ENCODE measurements at places on chromosomes 5 and 9.

GRCh38 chr5:32601623-32602295 lies 16.4 kb downstream of the SUB1 start:
- no peak for DNase-seq
- H3K27ac ChIP-seq, result no peak overlapping the region
- H3K27me3 ChIP-seq, result no peaks in the 10 kb centered on the region

DNA sequence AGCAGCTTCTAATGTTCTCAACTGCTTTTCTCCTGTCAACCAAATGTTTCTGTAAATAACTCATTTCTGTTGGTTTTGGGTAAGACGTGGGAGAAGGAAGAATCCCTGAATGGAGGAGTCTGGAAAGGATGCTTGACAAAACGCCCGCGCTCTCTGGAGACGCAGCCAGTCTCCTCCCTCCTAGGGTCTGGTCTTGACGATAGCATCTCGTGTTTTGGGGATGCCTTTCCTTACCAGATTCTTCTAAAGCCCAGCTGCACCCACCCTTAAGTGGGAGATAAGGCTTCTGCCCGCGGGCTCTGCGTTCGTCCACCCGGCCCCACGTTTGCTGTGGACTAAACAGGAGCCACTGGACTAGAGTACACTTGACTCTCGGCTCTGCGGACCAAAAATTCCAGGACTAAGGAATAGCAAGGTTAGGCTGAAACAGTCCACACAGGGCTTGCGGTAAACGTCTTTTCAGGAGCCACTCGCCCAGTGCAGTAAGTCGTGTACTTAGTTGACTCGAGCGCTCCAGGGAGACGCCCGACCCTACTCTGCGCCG lies 491 bp upstream of the CTSL start:
- no peak overlapping the region for H3K4me3 ChIP-seq
- H3K27ac ChIP-seq, result no peak overlapping the region
- H3K36me3 ChIP-seq, result no peaks in the 10 kb centered on the region

- H3K27me3 ChIP-seq, result peaks cover 21% of the 10 kb centered on the region
- H3K36me3 ChIP-seq, result no peaks in the 10 kb centered on the region
- H3K4me1 ChIP-seq, result peaks cover 13% of the 10 kb centered on the region
- no peak overlapping the region for H3K27ac ChIP-seq
- peak; percentile 39 for DNase-seq
Observed at GRCh38 chr9:133428617-133429101, 6.5 kb downstream of the ADAMTS13 start.

GRCh38 chr9:124272118-124272517 lies 14.4 kb downstream of the NEK6 start:
- H3K4me1 ChIP-seq, result peaks cover 70% of the 10 kb centered on the region
- no peak for DNase-seq
- no peak overlapping the region for H3K27ac ChIP-seq
- H3K27me3 ChIP-seq, result no peaks in the 10 kb centered on the region

DNA sequence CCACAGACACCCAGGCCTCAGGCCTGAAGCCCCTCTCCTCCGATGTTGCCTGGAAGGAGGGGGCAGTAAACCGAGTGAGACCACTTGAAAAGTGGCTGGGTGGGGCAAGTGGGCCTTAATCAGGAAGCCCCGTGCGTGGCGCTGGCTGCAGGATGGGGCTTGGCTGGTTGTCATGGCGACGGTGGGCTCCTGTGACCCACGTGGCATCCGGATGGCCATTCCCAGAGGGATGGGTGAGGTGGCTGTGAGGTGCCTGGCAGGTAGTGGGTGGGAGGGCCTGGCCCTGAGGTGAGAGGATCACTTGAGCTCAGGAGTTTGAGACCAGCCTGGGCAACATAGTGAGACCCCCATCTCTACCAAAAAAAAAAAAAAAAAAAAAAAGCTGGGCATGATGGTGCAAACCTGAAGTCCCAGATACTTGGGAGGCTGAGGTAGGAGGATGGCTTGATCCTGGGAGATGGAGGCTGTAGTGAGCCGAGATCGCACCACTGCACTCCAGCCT lies 5.2 kb downstream of the GPSM1 start:
- H3K27ac ChIP-seq, result no peak overlapping the region
- H3K36me3 ChIP-seq, result no peaks in the 10 kb centered on the region
- H3K4me3 ChIP-seq, result no peak overlapping the region

DNA sequence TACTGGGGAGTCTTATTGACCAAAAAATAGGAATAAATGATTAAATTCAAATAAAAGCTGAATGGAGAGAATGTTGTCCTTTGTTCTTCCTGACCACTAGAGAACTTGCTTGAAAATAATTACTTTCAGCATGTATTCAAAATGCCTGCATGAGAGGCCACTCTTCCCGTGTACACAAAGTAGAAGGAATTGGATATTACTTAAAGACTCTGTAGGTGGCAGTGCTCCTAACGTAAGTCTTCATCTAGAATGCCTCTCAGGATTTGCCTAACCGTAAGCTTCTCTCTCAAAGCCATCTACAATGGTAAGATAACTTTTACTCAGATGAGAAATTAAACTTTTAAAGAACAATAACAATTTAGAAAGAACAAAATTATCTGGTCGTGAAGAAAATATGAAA lies 620.0 kb upstream of the CCNG1 start:
- H3K27ac ChIP-seq, result no peak overlapping the region
- H3K4me3 ChIP-seq, result no peak overlapping the region
- H3K27me3 ChIP-seq, result no peaks in the 10 kb centered on the region
- DNase-seq, result no peak

DNA sequence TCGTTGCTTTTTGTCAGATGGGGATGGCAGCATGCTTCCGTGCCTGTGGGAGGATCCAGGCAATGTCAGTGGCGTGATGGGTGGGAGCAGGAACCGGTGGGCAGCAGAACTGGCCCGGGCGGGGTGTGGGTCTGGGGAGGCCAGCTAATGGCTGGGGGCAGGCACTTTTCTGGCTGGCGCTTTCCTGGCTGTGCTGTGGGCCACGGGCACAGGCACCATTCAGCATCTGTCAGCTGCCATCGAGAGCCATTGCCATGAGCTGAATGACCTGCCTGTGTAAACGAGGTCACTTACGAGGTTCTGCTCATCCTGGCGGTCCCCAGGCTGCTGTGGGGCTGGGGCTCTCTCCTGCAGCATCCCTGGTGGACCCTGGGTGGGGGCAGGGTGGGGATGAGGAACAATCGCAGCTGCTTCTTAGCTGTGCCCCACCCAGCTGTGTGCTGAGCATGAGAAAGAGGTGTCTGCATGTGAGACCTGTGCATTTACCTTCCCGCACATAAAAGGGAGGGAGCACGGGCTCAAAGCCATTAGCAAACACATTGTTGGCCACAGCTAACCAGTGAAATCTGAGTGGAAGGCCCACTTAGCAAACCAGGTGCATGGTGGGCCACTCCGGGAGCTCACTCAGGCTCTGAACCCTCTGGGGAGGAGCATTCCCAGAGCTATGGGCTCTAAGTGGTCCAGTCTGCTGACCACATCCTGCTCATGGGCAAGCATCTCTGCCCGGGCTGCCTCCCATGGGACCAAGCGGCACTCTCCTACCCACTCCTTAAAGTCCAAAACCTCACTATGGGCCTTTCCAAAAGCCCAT lies 41.3 kb upstream of the OLFM1 start:
- H3K4me3 ChIP-seq, result no peak overlapping the region
- H3K27ac ChIP-seq, result no peak overlapping the region
- DNase-seq, result no peak
- no peaks in the 10 kb centered on the region for H3K4me1 ChIP-seq
- no peaks in the 10 kb centered on the region for H3K36me3 ChIP-seq

GRCh38 chr5:117837786-117838185 lies 1150.6 kb downstream of the DTWD2 start:
- no peaks in the 10 kb centered on the region for H3K36me3 ChIP-seq
- no peaks in the 10 kb centered on the region for H3K27me3 ChIP-seq
- no peak for DNase-seq

DNA sequence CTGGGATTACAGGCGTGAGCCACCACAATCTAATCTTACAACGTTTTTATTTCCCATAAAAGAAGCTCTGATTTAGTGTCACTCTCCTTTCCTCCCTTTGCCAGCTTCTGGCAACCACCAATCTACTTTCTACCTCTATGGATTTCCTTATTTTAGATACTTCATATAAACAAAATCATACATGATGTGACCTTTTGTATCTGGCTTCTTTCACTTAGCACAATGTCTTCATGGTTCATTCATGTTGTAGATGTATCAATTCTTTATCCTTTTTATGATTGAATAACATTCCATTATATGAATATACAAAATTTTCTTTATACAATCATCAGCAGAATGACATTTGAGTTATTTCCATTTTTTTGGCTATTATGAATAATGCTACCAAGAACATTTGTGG lies 9.7 kb upstream of the TRIO start:
- H3K4me1 ChIP-seq, result no peaks in the 10 kb centered on the region
- no peaks in the 10 kb centered on the region for H3K36me3 ChIP-seq
- no peak overlapping the region for H3K4me3 ChIP-seq

DNA sequence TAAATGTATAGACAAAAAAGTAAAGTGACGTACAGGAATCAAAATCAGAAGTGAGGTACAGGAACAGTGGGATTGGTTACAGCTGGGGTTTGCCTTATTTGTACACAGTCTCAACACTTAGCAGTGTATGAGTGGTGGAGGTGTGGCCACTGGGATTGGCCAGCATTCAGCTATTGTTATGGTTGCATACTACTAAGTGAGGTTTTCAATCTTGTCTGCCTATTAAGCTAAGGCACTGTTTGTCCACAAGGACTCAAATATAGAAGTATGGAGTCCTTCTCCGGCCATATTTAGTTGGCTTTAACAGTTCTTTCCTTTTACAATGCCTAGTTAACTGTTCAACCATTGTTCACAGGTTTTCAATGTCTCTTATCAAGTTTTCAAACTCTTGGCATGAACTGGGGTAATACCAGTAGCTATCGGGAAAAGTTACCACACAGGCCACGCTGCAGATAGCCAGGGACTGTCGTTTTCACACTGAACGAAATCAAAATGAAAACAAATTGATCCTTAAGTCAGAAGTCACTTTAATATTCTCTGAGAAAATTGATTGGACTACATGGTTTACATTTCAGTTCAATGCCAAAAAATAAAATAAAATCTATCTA lies 176.0 kb upstream of the FREM1 start:
- no peaks in the 10 kb centered on the region for H3K27me3 ChIP-seq
- no peak for DNase-seq
- H3K36me3 ChIP-seq, result no peaks in the 10 kb centered on the region
- no peaks in the 10 kb centered on the region for H3K4me1 ChIP-seq
- no peak overlapping the region for H3K27ac ChIP-seq

GRCh38 chr5:103393101-103393754 lies 134.7 kb downstream of the MACIR start:
- DNase-seq, result no peak
- H3K4me1 ChIP-seq, result no peaks in the 10 kb centered on the region
- H3K27me3 ChIP-seq, result no peaks in the 10 kb centered on the region
- no peaks in the 10 kb centered on the region for H3K36me3 ChIP-seq
- H3K4me3 ChIP-seq, result no peak overlapping the region

DNA sequence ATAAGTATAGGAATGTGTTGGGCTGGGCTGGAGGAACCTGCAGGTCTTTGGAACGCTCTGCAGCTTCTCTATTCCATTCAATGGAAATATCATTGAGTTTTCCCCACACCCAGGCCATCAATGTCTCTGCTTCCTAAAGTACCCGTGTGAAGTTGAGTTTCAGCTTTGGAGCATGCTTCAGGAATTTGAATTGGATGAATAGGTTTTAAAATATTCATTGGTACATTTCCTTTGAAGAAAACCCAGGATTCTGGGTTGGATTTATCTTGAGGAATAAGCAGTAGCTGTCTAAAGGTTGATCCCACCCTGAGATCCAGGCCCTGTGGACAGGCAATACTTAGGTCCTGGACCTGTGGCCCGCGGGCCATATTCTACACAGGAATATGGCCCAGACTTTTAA lies 37.3 kb downstream of the INSYN2B start:
- no peak overlapping the region for H3K4me3 ChIP-seq
- no peaks in the 10 kb centered on the region for H3K27me3 ChIP-seq
- no peaks in the 10 kb centered on the region for H3K4me1 ChIP-seq
- no peak for DNase-seq
- H3K36me3 ChIP-seq, result peaks cover 2% of the 10 kb centered on the region

DNA sequence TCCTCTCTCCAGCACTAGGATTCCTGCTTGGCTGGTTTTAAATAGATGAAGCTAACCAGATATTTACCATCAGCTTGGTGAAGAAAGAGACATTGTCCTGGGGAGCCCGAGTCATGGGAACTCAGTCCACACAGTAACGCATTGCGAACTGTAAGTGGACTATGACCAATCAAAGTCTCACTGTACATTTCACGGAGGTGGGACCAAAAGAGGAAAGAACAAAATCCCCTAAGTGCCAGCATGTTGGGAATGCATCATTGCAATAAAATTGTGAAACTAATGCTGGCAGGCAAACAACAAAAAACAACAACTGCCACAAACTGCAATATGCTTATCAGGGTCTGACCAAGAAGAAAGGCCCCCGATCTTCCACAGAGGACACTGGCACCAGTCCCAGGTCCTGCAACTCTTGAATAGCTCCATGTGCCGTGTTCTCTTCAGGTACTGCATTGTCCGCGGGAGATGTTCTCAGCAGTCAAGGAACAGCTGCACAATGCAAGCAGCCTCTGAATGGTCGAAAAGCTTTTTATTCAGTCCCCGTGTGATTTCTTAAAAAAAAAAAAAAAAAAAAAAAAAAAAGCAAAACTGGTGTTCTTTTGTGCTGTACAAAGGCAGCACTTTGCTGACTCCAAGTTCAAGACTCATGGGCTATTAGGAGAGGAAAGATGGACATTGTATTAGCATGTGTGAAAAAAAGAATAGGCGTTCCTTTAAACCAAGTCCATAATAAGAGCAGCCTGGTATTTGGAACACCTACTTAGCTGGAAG lies 38.1 kb downstream of the SEMA6A start:
- H3K27me3 ChIP-seq, result no peaks in the 10 kb centered on the region
- DNase-seq, result no peak
- H3K4me1 ChIP-seq, result no peaks in the 10 kb centered on the region
- H3K4me3 ChIP-seq, result no peak overlapping the region

GRCh38 chr9:14320271-14321181 lies 6.6 kb upstream of the NFIB start:
- DNase-seq, result no peak
- peaks cover 13% of the 10 kb centered on the region for H3K4me1 ChIP-seq
- H3K27ac ChIP-seq, result no peak overlapping the region
- no peaks in the 10 kb centered on the region for H3K27me3 ChIP-seq
- no peak overlapping the region for H3K4me3 ChIP-seq

Data from B cell (primary cell).